ENCODE measurements at places on chromosomes 2 and 18. TPM values are rescaled to one million over a fixed set of nuclear protein-coding genes. Genes with fewer than 3 reads are reported as not detected.

Gene VAMP8
- 28.9 TPM for total RNA-seq

Gene CLEC4F
- not detected for total RNA-seq

Gene APLF
- total RNA-seq: 4.5 TPM

Gene CNGA3
- under 0.01 TPM for total RNA-seq

Gene ATG4B
- total RNA-seq: 52.5 TPM

Gene SFTPB
- total RNA-seq: not detected

Gene OLA1
- total RNA-seq: 167 TPM

Gene SPR
- 40.7 TPM for total RNA-seq

Gene ASB18
- total RNA-seq: not detected

Gene RGPD4
- total RNA-seq: not detected

Gene ALPG
- not detected for total RNA-seq

Gene IL18R1
- total RNA-seq: 6.4 TPM

Gene RAPGEF4
- 4.5 TPM for total RNA-seq

Gene ONECUT2
- total RNA-seq: under 0.01 TPM

Gene SERTAD2
- total RNA-seq: 15.1 TPM

Gene DLGAP1
- total RNA-seq: 0.27 TPM

Gene GALR1
- total RNA-seq: not detected

Gene NEU2
- not detected for total RNA-seq

Gene TMBIM1
- total RNA-seq: 119 TPM

Gene MOGAT1
- not detected for total RNA-seq

Gene EPHA4
- 35.8 TPM for total RNA-seq

Gene MAP2
- 24.5 TPM for total RNA-seq

Gene EVX2
- total RNA-seq: not detected

Measured in thoracic aorta endothelial cell (primary cell).